ENCODE measurements at places on chromosomes 5 and 9.

DNA sequence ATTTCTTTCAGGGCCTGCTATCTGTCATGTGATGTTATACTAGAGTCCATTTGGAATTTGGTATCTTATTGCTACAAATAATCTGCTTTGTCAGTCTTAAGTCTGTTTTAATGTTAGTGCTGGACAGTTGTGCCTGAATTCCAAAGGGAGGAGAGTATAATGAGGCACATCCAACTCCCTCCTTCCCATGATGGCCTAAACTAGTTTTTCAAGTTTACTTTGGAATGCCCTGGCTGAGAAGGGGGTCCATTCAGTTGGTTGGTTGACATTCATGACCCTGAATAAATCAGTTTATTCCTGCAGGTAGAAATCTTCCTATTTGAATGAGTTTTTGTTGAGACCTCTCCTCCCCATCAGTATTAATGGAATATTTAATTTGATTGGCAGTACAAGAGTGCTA lies 9.4 kb upstream of the LRRTM2 start:
- DNase-seq, result peak; percentile 65

DNA sequence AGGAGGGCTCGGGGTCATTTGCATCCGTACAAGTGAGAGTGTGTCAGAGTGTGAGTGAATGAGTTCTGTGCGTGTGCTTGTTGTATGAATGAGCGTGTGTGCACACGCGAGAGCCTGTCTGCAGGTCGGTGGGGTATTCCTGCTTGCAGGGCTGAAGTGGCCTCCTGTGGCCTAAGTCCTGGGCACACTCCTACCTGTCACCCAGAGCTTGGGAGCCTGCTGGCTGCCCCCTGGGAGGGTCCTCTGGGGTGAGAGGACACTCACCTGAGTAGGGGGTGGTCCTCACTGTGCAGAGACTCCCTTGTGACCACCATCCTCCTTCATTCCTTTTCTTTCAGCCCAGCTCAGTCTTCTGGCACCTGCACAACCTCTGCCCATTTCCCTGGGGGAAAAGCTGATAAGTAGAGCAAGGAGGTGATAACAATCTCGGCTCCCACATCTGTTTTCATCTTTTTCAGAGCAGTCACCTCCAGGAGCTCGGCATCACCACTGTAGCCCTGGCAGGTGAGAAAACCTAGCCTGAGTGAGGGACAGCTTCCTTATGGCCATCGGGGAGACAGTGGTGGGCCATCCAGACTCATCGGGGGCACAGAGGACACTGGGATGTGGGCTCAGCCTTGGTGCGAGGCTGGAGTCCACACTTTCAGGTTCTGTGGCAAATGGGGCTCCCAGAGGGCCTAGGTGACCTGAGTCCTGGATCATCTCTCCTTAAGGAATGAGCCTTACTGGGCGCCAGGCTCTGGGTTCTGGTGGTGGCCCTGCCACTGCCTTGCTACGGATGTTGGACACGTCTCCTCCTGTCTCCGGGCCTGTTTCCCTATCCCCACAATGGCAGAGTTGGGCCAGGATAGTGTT lies 38.7 kb upstream of the SYNPO start:
- DNase-seq, result no peak

DNA sequence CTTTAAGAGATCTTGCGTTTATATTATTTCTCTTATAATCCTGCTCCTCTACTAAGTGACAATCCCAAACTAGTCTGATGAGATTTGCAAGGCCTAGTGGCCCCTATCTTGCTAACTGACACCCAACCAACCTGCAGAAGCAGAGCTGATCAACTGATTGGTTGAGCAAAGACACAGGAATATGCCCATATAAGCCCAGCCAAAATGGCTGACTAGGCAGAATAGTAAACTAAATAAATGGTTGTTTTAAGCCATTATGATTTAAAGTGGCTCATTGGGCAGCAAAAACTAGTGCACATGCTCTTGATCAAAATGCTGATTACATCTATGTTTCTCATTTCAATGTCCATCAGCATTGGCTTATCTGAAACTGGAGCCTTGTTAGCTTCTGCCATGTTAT lies 238.0 kb upstream of the PDE4D start:
- no peak for DNase-seq

DNA sequence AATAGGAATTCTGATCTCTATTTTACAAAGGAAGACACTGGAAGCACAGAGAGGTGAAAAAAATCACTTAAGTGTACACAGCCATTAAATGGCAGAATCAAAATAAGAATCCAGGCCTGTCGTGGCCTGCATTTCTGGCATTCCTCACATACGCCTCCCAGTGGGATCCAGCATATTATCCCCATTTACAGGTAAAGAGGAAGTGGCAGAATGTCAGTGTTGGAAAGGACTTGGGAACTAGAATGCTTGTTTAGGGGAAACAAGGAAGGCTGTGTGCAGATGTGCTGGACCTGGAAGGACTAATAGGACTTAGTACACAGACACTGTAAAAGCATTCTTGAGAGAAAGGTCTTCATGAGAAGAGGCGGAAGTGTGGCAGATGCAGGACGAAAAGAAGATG lies 241.8 kb downstream of the TRIM32 start:
- DNase-seq, result peak; percentile 91

DNA sequence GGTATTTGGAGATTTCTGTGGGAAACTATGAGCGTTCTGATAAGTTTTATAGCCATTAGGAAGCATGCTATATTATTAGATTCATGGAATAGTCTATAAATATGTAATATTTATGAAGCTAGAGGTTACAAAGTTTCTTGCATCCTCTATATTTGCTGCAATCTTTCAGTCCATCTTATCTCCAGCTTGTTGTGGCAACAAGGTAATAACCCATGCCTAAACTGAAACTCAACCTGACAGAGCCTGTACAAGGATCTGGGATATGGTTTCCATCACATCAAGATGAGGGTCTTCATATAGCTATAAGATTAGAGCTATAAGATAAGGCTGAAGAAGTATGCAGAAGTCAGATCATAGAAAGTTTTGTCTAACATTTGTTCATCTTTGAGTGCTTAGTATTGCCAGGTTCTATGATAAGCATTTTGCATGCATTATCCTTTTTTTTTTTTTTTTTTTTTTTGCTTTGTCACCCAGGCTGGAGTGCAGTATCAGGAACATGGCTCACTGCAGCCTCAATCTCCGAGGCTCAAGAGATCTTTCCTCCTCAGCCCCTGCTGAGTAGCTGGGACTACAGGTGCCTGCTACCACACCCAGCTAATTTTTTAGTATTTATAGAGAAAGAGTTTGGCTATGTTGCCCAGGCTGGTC lies 14.8 kb downstream of the BAAT start:
- no peak for DNase-seq

GRCh38 chr5:38845526-38846378 lies at the start of gene OSMR:
OSMR (plus strand) TSS chr5:38846012; CDS start chr5:38869045, 23,033 bp downstream.
- DNase-seq, result peak; percentile 73

GRCh38 chr9:101585740-101586139 lies 9.0 kb downstream of the PPP3R2 start:
- no peak for DNase-seq

- no peak for DNase-seq
These were observed 10.1 kb downstream of the HRH2 start for GRCh38 chr5:175668006-175668405.

DNA sequence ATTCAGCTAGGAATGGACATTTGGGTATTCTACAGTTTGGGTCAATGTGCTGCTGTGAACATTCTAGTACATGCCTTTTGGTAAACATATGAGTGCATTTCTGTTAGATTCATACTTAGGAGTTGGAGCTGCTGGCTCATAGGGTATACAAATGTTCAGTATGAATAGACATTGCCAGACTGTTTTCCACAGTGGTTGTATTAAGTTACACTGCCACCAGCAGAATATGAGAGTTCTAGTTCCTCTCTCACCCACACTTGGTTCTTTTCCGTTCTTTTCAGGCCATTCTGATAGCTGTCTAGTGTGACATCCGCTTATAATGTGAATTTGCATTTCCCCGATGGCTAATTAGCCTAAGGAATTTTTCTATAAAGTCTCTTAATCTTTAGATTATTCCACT lies 25.0 kb downstream of the STOM start:
- no peak for DNase-seq

GRCh38 chr5:169626779-169627178 lies 10.3 kb upstream of the DOCK2 start:
- DNase-seq, result no peak

GRCh38 chr9:79637177-79637925 lies 65.6 kb downstream of the TLE4 start:
- DNase-seq, result no peak

GRCh38 chr9:29928072-29928471 lies 2354.8 kb upstream of the C9orf72 start:
- DNase-seq, result no peak

- no peak for DNase-seq
These were observed 4.8 kb downstream of the GM2A start for GRCh38 chr5:151257731-151258181.

DNA sequence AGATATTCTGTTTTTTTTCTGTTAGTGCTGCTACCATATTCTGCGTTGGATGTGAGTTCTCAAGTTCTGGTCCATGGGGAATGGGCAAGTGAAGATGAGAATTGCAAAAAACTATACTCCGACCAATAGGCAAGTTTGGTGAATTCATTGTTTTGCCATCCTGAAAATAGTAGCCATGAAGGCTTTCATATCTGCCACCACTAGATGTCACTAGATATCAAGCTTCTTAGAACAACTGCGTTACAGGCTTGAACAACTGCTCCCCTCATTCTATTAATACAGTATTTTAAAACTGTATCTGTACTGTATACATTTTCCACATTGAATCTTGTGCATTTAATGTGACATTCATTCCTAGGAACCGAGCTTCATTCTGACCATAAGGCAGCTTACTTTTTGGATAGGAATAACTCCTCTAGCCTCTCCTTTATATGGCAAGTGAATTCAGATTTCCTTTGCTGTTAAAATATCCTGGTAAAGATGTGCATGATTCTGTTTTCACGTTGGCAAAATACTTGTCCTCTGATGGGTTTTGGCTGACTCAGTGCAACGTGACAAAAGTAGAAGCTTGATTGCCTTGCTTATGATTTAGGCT lies 163.6 kb downstream of the SREK1 start:
- DNase-seq, result peak; percentile 84

GRCh38 chr9:127786773-127787104 lies 905 bp downstream of the CDK9 start:
- DNase-seq, result no peak

- DNase-seq, result no peak
These were observed 2091.2 kb upstream of the ACO1 start for GRCh38 chr9:30293231-30293630.
